ENCODE measurements at places on chromosomes 7 and 10.

GRCh38 chr10:132476146-132477065, 61.2 kb upstream of the INPP5A start:
- no peak for DNase-seq

DNA sequence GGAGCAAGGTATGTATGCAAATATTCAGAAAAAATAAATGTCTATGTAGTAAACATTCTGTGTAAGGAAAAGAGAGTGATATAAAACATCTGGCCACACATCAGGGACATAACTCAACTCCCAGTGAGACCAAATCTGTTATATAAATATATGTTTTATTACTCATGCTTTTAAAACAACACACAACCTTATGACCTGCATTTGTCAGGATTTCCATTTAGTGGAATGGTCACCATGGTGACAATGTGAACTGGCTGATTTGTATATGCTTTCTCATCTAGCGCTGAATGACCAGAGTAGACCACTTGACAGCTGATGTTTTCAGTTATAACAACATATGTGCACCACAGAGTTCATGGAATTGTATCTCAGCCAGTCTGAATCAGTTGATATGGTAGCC, 551.7 kb downstream of the HTR7 start:
- DNase-seq, result no peak

DNA sequence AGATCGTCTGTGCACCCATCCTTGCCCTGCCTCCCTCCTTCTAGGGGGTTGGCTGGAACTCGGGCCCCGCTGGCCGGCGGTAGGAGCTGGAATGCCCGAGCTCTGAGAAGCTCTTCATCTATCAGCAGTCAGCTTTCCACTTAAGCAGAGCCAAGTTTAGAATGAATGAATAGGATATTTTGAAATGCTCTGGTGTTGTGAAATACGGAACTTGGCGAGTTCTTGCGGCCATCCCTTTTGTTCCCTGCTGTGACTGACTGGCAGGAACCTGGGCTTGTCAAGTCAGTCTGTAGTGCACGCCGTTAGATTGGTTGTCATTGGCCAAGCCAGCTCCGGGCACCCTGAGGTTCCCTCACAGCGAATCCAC, 33.3 kb downstream of the FOXK1 start:
- DNase-seq, result no peak

DNA sequence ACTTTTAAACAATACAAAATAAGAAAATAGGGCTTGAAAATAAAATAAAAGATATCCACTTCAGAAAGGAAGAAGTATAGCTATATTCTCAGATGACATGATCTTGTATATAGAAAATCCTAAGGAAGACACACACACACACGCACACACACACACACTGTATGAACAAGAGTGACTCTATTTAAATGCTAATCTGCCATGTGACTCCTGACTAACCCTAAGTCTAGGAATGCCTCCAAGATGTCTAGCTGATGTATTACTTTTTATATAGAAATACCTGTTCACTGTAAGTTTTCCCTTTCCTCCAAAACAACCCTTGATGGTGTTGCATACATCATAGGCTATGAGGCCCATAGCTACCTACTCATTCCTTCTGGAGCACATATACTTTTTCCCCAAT, 173.1 kb upstream of the LRRTM3 start:
- no peak for DNase-seq

DNA sequence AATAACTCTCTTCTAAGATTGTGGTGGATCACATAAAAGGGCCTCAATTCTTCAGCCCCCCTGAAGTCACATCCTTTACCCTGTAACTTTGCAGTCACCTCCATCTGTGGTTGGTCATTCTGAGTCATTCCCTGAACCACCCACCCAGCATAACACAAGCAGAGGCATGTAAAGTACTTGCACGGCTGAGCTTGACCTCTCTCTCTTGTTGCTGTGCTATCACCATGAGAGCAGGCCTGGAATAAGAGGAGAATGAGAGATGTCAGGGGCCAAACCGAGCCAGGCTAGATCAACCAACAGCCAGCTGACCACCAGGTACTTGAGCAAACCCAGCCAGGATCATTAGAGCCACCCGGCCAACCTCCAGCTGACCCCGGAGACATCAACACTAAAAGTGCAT, 13.5 kb upstream of the STK17A start:
- no peak for DNase-seq

- DNase-seq, result no peak
Measured at GRCh38 chr10:114285961-114286441, 46.9 kb downstream of the VWA2 start.

DNA sequence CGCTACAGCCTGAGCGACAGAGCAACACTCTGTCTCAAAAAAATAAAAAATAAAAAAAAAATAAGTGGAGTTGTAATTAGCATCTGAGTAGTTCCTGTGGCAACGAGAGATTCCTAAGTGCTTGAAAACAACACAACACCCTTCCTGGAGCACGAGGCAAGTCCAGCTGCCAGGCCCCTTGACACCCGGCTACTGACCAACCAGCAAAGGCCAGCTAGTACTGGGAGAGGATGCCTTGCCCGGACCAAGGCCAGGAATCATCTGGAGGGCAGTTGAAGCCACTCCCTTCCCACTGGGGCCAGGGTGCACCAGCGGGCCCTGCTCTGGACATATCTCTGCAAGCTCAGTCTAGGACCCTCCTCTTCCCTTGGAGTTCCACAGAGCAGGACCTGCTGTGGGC, 536 bp downstream of the C10orf105 start:
- DNase-seq, result no peak

GRCh38 chr10:119355930-119356329, 148.6 kb downstream of the GRK5 start:
- no peak for DNase-seq

DNA sequence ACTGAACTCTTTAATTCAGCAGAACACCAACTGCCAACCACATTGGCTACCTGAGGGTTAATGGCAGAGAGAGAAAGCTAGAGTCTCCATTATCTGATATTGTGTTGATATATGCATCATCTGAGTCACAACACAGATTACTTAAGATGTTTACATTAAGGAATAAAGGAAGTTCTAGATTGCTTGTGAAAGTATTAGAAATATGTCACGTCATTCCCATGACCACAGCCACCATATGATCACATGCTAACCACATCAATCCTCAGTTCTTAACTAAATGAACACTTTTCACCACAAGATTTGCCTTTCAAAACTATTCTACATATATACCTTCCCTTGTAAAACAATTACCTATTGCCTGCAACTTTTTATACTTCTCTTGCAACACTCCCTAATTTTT, 337.9 kb downstream of the FGFR2 start:
- DNase-seq, result no peak

GRCh38 chr10:119667562-119668328, 16.6 kb downstream of the BAG3 start:
- DNase-seq, result no peak

GRCh38 chr7:33503014-33503413, 373.6 kb downstream of the BBS9 start:
- DNase-seq, result no peak

- DNase-seq, result no peak
Measured at GRCh38 chr7:121029302-121029701, 40.8 kb downstream of the CPED1 start.

DNA sequence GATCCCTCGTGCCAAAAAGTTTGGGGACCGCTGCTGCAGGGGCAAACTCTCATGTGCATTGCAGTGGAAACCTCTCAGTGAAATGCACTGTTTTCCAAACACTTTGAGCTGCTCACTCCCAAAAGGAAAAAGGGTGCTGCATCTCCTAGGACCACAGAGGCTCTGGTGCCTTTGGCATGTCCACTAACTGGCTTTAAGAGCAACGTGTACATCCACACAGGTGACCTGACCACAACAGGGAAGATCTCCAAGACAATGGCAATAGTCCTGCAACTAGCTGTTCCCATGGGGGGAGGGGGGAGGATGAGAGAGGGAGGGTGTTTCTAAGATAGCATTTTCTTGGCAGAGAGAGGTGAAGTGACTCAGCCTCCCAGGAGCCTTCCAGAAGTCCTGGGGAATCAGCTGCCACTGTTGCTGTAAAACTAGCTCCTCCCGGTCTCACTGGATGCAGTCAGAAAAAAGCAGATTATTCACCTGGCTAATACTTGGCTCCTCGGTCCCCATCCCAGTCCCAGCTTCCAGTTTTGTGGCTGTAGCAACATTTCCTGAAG, 181.7 kb downstream of the HECW1 start:
- DNase-seq, result no peak

DNA sequence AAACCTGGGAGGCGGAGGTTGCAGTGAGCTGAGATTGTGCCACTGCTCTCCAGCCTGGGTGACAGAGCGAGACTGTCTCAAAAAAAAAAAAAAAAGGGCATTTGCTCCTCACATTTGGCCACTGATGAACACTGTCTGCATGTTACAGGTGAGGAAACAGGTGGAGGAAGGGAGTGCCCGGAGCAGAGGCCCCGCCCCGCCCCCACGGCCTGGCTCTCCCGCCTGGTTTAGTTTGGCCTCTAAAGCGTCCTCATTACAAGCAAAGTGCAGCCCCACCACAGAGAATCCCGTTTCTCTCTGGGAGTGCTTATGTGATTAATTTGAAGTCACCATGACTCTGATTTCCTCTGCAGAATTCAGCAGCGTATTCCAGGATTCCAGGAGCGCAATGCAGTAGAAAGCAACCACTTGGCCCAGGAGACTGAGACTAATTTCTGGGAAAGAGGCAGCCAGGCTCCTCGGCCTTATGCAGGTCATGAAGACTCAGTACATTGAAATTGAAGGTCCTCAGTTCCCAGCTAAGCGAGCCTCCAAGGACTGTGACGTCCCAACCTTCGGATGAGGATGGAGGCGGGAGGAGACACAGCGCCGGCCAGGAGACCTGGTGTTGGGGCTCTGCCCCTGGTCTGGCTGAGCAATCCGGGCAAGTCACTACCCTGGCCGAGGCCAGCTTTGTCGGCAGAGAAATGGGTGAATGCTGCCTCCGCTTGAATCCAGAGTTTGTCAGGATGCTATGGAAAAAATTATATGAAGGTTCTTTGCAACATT, 44.7 kb downstream of the RBM17 start:
- DNase-seq, result no peak

- no peak for DNase-seq
Measured at GRCh38 chr7:132997505-132997904, 84.4 kb downstream of the CHCHD3 start.

GRCh38 chr10:78776756-78777155, 292.0 kb upstream of the ZMIZ1 start:
- no peak for DNase-seq

- no peak for DNase-seq
Measured at GRCh38 chr7:162632-163297, 29.6 kb upstream of the FAM20C start.

- DNase-seq, result no peak
Measured at GRCh38 chr10:33697016-33697415, 362.5 kb upstream of the NRP1 start.

GRCh38 chr7:30001998-30002397, 12.4 kb upstream of the SCRN1 start:
- no peak for DNase-seq

DNA sequence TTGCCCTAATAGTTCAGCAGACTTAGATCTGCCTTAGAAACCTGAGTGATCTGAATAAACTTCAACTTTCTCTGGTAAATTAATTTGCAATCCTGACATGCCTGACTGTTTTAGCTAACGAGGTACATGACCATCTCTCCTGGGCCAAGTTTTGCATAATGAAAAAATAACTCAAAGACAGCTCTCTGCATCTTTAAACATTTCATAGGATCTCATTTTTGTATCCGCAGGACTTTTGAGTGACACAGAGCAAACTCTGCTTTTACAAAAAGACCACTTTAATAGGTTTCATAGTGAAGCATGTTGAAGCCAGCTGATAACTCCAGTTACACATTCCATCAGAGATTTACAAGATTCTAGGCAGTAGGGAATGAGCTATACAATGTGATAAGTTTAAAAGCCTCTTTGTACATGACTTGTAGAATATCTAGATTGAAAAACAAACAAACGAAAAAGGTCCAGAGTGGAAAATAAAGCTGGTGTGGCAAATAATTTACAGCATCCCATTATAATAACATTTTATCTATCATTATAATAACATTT, 2.1 kb downstream of the PRKG1 start:
- no peak for DNase-seq

DNA sequence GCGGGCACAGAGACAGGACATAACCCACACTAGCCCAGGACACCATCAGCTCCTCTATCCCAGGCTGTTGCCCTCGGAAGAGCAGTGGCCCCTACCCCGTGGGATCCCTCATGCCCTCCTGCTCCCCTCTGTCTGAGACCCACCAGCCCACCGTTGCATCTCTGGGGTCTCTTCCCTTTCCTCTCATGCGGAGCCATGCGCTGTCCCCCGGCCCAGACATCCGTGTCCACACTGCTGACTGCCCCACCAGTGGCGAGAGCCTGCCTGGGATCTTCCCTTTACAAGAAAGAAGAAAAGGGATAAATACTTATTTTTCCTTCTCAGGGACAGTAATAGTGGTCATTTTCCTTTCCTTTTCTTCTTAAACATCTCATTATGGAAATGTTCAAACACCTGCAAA, 115.4 kb downstream of the WDR37 start:
- no peak for DNase-seq

GRCh38 chr7:18558503-18558902, 63.0 kb downstream of the HDAC9 start:
- no peak for DNase-seq

GRCh38 chr7:131538071-131538812, 18.2 kb downstream of the PODXL start:
- DNase-seq, result no peak

GRCh38 chr7:153061910-153062528, 302.5 kb downstream of the ACTR3B start:
- peak; percentile 32 for DNase-seq

- no peak for DNase-seq
Measured at GRCh38 chr10:92957223-92958010, 103.2 kb upstream of the CYP26C1 start.

- no peak for DNase-seq
Measured at GRCh38 chr7:13288516-13288915, 601.1 kb downstream of the ARL4A start.

- no peak for DNase-seq
Measured at GRCh38 chr7:81478664-81479063, 291.2 kb downstream of the HGF start.

- DNase-seq, result peak; percentile 33
Measured at GRCh38 chr7:87628780-87629569, 777 bp downstream of the RUNDC3B start.

DNA sequence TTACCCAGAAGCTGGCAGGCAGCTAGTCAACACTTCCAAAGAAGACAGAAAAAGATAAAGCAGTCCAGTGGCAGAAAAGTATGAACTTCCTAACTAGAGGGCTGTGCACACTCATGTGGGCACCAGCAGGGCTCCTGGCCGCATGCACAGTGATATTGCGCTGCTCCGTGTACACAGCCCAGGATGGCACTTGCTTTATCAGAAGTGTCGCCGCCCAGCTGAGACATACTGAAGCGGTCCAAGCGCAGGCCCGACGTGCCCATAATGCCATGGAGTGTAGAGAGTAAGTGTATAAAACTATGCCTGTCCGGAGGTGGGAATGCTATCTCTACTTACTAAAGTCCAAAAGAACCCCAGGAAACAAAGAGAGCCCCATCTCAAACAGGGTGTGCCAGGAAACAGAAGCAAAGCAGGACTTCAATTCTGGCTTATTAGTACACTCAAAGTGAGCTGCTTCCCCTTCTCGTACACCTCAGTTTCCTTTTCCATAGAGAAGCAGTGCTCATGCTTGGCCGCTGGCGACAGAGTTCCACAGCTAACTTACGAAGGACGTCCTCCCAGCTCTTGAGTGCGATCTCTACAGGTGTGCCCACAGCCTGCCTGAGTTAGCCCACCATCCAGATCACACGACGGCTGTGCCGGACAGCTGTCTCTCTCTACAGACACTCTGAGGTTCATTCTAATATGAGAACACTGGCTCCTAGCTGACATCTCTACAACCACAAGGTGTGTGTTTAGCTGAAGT, 234.3 kb downstream of the COBL start:
- no peak for DNase-seq

- DNase-seq, result peak; percentile 77
Measured at GRCh38 chr10:110843031-110843430, 28.7 kb upstream of the PDCD4 start.
